ENCODE measurements at places on chromosomes 16 and 17.

- no peak for DNase-seq
These were observed 77.7 kb upstream of the EEF2KMT start for GRCh38 chr16:5175266-5175665.

- peak; percentile 28 for DNase-seq
These were observed 46.6 kb upstream of the TANC2 start for GRCh38 chr17:62919388-62919787.

DNA sequence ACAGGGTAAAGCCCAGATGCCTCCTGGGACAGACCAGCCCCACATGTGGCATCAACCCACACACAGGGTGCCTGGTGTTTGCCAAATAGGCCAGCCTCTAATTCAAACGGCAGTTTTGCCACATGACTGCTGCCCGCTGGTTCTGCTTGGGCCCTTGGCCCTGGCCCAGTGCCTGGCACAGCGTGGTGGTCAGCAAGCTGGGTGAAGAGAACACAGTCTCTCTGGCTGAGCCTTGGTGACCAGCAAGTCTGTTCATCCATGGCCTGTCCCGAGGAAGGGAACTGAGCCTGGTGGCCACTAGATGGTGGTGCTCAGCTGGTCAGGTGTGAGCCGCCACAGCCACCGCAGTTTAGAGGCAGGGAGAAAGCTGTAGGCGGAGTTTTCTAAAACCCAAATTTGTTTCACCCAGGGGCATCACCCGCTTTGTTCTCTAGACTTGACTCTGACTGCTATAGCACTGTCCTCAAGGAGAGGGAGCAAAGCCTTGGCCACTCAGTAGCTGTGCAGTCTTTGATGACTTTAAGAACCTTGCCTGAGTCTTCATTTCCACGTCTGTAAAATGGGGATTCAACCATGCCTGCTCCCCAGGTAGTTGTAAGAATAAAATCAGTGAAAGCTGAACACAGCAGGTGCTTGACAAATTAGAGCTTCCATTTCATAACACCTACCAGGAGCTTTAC lies 4.7 kb upstream of the GFAP start:
- DNase-seq: peak; percentile 83

- DNase-seq: no peak
These were observed 5.9 kb downstream of the CCDC154 start for GRCh38 chr16:1438229-1439057.

GRCh38 chr17:17385491-17385890 lies 82.3 kb downstream of the NT5M start:
- no peak for DNase-seq

- peak; percentile 9 for DNase-seq
These were observed 179.4 kb upstream of the IRX6 start for GRCh38 chr16:55144651-55145050.

DNA sequence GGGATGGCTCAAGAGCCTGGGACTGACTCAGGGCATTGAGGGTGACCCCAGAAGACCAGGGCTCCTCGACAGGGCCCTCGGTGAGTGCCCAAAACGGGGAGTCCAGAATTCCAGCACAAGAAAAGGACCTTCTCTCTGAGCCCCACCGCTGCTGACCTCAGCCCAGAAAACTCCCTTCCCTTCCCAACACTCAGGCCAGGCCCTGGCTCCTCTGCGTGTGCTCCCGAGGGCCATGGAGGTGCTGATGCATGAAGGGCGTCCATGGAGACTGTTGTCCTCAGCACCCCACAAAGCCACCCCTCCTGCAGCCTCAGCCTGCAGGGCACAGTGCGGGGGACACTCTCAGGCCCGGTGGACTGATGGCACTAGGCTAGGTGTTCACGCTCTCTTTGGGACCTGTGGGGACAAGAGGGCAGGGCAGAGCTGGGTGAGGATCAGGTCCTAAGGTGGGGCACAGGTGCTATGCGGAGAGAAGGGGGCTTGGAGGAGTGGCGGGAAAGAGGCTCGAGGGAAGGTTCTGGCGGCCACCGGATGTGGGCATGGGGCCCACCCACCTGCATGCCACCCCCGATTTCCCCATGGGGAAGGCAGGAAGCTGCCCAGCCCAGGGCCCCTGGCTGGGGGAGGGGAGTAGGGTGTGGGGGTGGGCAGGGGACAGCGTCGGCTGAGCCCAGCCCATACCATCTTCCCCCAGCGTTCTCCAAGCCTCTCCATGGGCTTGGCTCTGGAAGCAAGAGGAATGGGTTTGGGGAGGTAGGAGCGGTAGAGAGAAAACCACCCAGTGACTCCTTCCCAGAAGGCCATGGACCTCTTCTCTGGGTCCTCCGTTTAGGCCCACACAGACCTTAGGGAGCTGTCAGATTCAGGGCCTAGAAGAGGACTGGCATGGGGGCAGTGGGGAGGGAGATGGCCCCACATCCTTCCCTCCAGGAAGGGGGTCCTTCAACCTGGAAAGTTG lies 4.5 kb upstream of the TSPOAP1 start:
- DNase-seq: no peak
